ENCODE measurements at places on chromosomes 11 and 22.

DNA sequence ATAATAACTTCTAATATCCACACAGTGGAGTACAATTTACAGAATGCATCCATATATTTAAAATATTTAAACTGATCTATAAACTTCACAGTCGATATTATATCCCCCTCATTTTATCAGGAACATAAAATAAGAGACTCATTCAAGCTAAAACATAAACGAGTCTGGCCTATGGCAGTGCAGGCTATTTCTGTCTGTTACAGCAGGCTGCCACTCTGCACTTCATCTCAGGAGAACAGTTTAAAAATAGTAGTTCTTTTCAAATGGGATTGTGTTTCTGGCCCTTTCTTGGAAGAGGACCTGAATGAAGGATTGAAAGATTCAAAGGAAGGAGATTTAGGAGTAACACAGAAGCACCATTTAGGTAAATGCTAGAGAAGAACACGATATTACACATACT is 915.7 kb downstream of the NTM start:
- no peak for DNase-seq

GRCh38 chr11:43486141-43486540 is 127.4 kb downstream of the TTC17 start:
- DNase-seq: no peak

GRCh38 chr11:47318166-47318565 is 34.3 kb downstream of the MYBPC3 start:
- DNase-seq: no peak

DNA sequence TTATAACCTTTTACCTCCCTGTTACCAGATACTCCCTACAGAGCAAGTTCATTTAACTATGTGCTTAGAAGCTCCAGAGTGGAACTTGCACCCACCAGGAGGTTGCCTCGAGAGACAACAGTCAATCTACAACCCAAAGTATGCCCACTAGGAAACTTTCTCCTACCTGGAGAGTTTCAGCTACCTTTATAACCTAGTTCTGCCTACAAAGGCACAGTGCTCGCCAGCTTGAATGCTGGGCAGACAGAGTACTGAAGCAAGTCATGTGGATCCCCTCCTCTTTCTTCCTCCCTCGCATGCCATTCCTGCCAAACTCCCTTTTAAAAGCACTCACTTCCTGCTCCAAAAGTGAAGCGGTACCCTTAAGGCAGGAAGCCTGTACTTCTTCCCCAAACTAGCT is 258.9 kb downstream of the SWAP70 start:
- DNase-seq: no peak

- no peak for DNase-seq
Measured at GRCh38 chr11:76025068-76025467, 181.2 kb downstream of the WNT11 start.

DNA sequence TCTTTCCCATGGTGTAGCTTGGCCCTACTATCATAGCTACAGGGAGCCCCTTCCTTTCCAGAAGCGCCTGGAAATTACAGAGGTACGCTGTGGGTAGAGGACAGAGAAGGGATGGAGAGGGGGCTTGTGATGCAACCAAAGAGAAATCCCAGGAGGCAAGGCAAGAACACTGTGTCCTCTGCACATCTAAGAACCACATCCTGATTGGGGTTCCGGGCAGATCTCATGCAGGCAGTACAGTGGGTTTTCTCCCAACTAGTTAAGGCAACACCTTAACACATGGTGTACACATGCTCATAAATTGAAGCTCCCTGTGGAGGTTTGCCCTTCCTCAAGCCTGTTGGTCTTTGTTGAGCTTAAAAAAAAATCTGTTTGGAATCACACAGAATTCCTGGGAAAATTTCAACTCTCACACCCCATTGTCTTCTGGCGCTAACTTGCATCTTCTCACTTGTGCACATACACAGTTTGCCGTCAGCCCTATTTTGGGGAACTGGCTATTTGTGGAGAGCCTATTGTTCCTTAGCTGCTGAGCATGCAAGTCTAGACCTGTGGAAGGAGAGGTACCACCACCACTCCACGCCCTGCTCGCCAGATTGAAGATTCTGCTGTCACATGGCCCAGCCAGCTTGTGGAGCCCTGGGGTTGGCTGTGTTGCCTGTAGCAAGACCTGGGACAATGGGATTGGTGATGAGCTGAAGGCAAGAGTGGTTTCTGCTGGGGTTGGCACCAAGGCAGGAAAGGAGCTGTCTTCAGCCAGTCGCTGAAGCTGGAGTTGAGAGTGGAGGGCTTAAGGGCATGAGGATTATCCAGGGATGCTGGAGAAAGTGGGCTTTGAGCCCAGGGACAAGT is 52.4 kb downstream of the ALX4 start:
- no peak for DNase-seq

GRCh38 chr11:125256541-125257189 is 92.1 kb downstream of the PKNOX2 start:
- DNase-seq: no peak

GRCh38 chr22:32897400-32897799 is 95.9 kb downstream of the TIMP3 start:
- no peak for DNase-seq

Data from C1 segment of cervical spinal cord (tissue), 14 donors.